ENCODE measurements at places on chromosomes 1 and 21. TPM values are rescaled to one million over a fixed set of nuclear protein-coding genes. Genes with fewer than 3 reads are reported as not detected.

MYBPHL gene
- total RNA-seq = 0.23 TPM

OR2T2 gene
- not detected for total RNA-seq

OR2T3 gene
- total RNA-seq = not detected

BCAS2 gene
- total RNA-seq = 42.7 TPM

HSD3B1 gene
- total RNA-seq = not detected

KCNE2 gene
- total RNA-seq = 0.44 TPM

DNA sequence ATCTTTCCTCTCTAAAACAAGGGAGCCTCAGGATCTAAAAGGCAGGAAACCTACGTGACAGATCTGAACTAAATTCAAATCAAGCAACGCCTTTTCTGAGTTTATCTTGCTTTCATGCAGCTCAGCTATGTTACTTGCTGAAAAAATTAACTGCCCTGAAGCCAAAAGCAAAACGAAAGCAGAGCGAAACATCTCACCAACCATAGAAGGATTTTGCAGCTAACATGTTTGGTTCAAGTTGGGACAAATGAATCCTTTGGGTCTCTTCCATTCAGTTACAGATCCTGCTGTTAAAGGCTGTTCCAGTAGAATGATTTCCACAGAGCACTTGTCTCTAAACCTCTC lies 482 bp downstream of the SLC2A5 start:
- H3K27me3 ChIP-seq = no peaks in the 10 kb centered on the region
- H3K36me3 ChIP-seq = no peaks in the 10 kb centered on the region
- DNase-seq = no peak
- peaks cover 23% of the 10 kb centered on the region for H3K4me1 ChIP-seq

DNA sequence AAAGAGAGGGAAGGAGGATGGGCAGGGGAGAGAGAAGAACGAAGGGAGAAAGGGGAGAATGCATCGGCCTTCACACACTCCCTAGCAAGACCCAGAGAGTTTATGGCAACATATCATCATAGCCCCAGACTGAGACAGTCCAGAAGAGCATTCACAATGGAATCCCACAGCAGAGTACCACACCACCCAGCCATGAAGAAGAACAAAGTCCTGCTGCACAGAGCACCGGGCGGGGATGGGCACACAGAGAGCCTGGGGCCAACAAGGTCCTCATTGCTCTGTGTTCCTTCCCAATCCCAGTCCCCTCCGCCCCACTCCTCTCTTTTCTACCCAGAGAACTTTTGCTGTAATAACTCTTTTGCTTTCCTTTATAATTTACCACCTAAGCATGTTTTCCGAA lies 118.1 kb upstream of the TMPRSS2 start:
- no peaks in the 10 kb centered on the region for H3K4me1 ChIP-seq
- no peaks in the 10 kb centered on the region for H3K36me3 ChIP-seq
- H3K4me3 ChIP-seq = no peak overlapping the region
- no peak overlapping the region for H3K27ac ChIP-seq
- H3K27me3 ChIP-seq = no peaks in the 10 kb centered on the region

DNA sequence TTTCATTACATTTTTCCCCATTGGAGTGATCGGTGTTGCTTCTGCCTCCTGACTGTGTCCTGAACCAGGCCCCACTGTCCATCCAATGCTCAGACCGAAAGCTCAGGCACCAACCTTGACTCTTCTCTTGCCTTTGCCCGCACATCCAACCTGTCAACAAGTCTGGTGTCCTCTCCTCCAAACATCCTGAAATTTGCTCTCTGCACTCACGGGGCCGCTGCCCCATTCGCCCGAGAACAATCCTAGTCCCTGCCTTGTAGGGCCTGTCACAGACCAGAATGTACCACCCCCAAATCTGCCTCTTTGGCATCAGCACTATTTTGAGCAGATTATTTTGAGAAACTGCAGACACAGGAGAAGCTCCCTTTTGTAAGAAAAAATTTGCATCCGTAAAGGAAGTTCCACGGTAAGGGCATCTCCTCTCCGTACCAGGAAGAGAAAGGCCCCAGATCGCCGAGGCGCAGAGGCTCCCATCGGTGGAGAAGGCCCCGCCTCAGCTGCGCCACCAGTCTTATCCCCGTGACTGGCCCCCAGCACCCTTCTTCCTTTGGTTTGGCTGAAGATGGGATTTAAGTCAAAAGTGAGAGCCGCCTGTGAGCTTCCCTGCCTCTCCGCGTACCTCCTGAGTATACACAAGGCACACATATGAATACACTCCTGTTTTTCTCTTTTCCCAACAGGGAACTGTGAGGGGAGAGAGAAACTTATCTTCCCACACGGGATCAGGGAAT lies 7.1 kb downstream of the MORN1 start:
- H3K27ac ChIP-seq = 0 out of 2 replicates have a peak overlapping the region, but pooled peaks have one; percentile 47
- H3K27me3 ChIP-seq = no peaks in the 10 kb centered on the region
- no peak overlapping the region for H3K4me3 ChIP-seq
- H3K36me3 ChIP-seq = no peaks in the 10 kb centered on the region

DNA sequence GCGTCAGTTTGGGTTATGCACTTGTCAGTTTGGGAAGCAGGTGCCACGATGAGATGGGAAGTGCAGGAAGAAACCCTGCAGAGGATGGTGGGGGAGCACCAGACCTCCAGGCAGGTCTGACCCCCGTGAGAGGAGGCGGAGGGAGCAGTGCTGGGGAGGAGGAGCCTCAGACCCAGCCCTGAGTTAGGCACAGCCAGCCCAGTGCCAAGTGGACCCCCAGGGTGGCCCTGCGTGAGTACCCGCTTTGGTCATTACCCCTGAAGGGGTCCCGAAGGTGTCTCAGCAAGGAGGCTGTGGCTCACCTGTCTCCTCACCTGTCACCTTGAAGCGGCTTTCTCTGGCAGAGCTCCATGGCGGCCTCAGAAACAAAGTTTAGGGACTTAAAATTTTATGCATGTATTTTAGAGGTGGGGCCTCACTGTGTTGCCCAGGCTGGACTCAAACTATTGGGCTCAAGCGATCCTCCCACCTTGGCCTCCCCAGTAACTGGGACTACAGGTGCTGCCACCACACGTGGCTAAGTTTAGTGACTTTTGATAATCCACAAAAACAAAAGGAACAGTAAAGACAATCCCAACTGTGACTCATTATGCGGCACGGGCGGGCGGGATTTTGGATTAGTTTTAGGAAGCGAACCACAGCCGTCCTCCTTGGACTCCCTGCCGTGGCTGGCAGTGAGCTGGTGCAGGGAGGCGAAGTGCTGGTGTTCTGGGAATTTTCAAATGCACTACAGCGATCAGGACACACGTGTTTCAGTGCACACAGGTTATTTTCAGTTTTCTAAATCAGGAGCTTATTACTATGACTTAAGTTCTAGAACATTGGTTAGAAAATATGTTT lies 4.7 kb downstream of the AGPAT3 start:
- peaks cover 14% of the 10 kb centered on the region for H3K4me1 ChIP-seq
- H3K27ac ChIP-seq = no peak overlapping the region
- H3K36me3 ChIP-seq = no peaks in the 10 kb centered on the region
- no peak overlapping the region for H3K4me3 ChIP-seq
- no peak for DNase-seq

GRCh38 chr1:147076442-147076841 lies 95.8 kb downstream of the PRKAB2 start:
- no peaks in the 10 kb centered on the region for H3K36me3 ChIP-seq
- no peak for DNase-seq
- peaks cover 42% of the 10 kb centered on the region for H3K4me1 ChIP-seq
- H3K27ac ChIP-seq = no peak overlapping the region

- H3K27me3 ChIP-seq = no peaks in the 10 kb centered on the region
- H3K27ac ChIP-seq = no peak overlapping the region
- H3K36me3 ChIP-seq = no peaks in the 10 kb centered on the region
- H3K4me1 ChIP-seq = peaks cover 51% of the 10 kb centered on the region
- H3K4me3 ChIP-seq = 0 out of 2 replicates have a peak overlapping the region, but pooled peaks have one; percentile 4
Observed at GRCh38 chr1:228809621-228810394, 74.5 kb downstream of the RHOU start.

DNA sequence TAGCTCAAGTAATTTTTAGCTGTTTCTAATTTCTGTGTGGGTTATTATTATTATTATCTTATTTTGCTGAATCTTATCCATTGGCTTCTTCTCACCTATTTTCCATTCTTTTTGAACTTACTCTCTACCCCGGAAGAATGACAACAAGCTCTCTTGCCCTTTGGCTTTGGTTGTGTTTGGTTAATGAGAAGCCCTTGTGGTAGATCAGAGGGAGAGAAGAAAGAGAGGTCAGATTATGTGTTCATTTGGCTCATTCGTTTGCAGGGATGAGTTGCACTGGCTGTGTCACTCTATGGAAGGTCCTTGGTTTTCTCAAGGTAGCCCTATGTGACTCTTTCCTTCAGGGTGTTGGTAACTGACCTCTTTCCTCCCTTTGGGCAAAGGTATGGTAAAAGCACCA lies 391.9 kb downstream of the LMO4 start:
- H3K4me3 ChIP-seq = no peak overlapping the region
- H3K36me3 ChIP-seq = peaks cover 9% of the 10 kb centered on the region
- H3K4me1 ChIP-seq = peaks cover 16% of the 10 kb centered on the region
- no peak overlapping the region for H3K27ac ChIP-seq

GRCh38 chr1:6130596-6130995 lies 49.5 kb downstream of the CHD5 start:
- DNase-seq = no peak
- H3K27ac ChIP-seq = no peak overlapping the region
- peaks cover 25% of the 10 kb centered on the region for H3K27me3 ChIP-seq
- 0 out of 2 replicates have a peak, but pooled peaks cover 3% of the 10 kb centered on the region for H3K4me1 ChIP-seq

GRCh38 chr1:71788113-71788512 lies 494.2 kb downstream of the NEGR1 start:
- H3K27ac ChIP-seq = no peak overlapping the region
- no peaks in the 10 kb centered on the region for H3K36me3 ChIP-seq
- H3K4me1 ChIP-seq = no peaks in the 10 kb centered on the region
- no peak overlapping the region for H3K4me3 ChIP-seq

DNA sequence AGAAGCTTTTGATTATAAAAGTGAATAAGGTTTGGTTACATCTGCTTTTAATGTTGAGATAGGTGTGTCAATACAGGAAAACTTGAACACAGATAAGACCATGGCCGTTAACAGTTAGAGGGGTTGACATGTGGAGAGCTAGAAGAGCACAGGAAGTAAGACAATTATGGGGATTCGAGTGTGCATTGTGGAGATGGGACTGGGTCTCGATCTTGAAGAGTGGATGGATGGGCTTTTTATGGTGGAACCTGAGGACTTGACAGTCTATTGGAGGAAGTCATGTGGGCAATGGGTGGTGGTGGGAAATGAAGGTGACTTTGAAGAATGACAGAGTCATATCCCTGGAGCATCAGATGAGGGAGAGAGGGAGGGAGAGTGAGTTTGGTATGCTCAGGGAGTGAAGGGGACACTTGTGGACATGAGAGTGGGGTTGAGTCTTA lies 12.1 kb downstream of the DYRK1A start:
- H3K27ac ChIP-seq = peak overlapping the region; percentile 16
- no peak for DNase-seq
- no peaks in the 10 kb centered on the region for H3K36me3 ChIP-seq
- peaks cover 72% of the 10 kb centered on the region for H3K4me1 ChIP-seq
- no peak overlapping the region for H3K4me3 ChIP-seq
- no peaks in the 10 kb centered on the region for H3K27me3 ChIP-seq

GRCh38 chr1:40450495-40451237 lies 390 bp downstream of the ZFP69B start:
- peaks cover 2% of the 10 kb centered on the region for H3K27me3 ChIP-seq
- DNase-seq = no peak
- H3K4me1 ChIP-seq = peaks cover 22% of the 10 kb centered on the region
- H3K27ac ChIP-seq = peak overlapping the region; percentile 66
- H3K4me3 ChIP-seq = peak overlapping the region; percentile 81
- H3K36me3 ChIP-seq = peaks cover 24% of the 10 kb centered on the region

GRCh38 chr1:204746838-204747442 lies 61.4 kb upstream of the LRRN2 start:
- DNase-seq = peak; percentile 68
- H3K27me3 ChIP-seq = peaks cover 12% of the 10 kb centered on the region
- no peak overlapping the region for H3K4me3 ChIP-seq
- no peak overlapping the region for H3K27ac ChIP-seq
- H3K4me1 ChIP-seq = peaks cover 29% of the 10 kb centered on the region
- no peaks in the 10 kb centered on the region for H3K36me3 ChIP-seq

- no peaks in the 10 kb centered on the region for H3K4me1 ChIP-seq
- no peaks in the 10 kb centered on the region for H3K27me3 ChIP-seq
- H3K36me3 ChIP-seq = no peaks in the 10 kb centered on the region
- no peak for DNase-seq
- no peak overlapping the region for H3K27ac ChIP-seq
Observed at GRCh38 chr1:210796421-210796820, 337.5 kb downstream of the KCNH1 start.

DNA sequence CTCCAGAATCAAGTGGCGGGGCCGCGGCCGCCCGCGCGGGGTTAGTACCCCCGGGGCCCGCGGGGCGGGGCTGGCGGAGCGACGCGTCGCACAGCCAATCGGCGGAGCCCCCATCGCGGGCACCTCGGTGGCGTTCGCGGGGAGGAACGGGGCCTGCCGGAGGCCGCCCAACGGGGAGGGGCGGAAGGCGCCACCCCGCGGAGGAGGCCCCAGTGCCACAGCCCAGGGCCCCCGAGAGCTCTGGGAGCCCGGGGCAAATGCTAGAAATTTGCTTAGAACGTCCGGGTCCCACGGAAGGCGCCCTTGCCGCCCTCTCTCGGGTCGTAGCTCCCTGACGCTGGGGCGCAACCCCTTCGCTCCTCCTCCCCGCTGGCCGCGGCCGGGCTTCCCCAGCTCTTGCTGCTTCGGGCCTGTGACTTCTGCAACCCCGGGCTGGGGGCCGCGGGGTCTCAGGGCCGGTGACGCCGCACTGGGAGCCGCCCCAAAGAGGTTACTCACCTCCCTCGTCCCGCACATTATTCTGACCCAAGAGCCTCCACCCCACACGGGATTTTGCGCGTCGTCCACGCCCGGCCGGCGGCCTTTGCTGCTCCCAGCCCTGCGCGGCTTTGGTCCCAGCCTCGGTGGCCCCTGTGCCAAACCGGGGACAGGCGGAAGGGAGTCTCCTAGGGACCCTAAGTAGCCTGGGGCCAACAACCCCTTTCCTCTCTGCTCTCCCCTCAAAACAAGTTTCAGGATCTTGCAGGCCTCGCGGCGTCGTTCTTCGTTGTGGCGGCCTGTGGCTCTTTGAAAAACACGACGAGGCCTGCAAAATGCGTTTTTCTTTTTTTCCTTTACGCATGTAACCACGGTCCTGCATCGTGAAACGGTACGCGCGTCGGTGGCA lies at the start of gene RUNX3:
RUNX3 (minus strand) TSS at position 17 of the 886 bp plus-strand sequence. CDS start 408 bp downstream, outside the sequence.
- H3K27me3 ChIP-seq = peaks cover 91% of the 10 kb centered on the region
- H3K27ac ChIP-seq = no peak within 1 kb of the TSS
- DNase-seq = peak; percentile 74
- H3K4me3 ChIP-seq = peak within 1 kb of the TSS; percentile 71
- H3K36me3 ChIP-seq = no peaks in the 10 kb centered on the region
